ENCODE measurements at places on chromosomes 16 and 17.

GRCh38 chr16:1794908-1795666 lies 1.6 kb upstream of the IGFALS start:
- no peak for DNase-seq

DNA sequence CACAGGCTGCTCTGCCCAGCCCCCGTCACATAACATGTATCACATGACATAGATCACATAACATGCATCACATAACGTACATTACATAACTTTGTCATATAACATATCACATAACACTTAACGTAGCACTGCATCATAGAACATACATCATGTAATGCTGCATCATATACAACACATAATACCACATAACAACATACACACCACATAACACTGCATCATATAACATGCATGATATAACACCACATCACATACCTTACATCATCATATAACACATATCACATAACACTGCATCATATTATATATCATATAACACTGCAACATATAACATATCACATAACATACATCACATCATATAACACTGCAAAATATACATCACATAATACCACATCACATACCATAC lies 83.8 kb downstream of the AXIN2 start:
- DNase-seq: no peak

DNA sequence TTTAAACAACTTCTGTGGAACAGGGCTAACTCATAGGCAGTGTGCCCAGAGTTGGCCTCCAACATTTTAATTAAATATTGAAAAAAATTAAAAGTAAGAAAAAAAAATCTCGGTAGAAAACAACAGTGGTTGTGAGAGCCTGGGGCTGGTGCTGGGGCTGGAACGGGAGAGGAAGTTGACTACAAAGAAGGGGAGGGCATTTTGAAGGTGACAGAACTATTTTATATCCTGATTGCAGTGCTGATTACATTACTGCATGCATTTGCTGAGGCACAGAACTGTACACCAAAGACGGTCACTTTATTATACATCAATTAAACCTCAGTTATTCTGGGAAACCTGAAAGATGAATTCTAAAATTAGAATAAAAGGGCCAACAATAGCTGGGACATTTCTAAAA lies 142.5 kb downstream of the PARN start:
- DNase-seq: no peak

DNA sequence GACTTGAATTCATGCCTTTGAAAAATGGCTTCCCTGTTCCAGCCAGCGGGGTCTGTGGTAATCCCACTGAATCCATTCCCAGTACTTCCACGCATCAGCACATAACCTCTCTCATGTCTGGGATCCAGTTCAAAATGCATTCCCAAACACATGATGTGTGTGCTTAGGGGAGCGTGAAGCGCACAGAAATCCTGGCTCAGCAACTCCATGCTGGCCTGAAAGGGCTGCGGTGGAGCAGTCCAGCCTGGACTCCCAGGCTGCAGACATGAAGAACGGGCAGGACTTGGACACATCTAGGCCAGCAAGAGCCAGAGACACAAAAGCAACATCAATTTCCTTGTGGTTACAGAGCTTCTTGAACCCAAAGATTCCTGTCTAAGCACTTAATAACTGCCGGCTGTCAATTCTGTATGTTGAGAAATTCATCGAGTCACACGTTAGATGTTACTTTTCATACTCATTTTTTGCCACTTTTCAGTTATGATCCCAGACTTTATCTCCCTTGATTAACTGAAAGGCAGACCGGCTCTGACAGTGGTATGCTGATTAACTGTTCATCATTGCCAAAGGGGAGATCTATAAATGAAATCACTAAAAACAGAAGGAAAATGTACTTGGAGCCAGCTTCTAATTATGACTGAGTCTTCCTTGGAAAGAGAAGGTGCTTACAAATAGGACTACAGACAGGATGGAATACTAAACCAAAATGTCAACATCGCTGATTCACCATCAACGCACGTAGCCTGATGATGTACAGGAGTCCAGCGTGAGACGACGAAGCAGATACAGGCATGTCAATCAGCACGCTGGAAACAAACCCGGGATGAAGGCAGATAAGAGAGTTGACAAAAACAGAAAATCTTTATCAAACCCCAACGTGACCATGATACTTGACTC lies 23.0 kb downstream of the NSMCE1 start:
- DNase-seq: peak; percentile 79

DNA sequence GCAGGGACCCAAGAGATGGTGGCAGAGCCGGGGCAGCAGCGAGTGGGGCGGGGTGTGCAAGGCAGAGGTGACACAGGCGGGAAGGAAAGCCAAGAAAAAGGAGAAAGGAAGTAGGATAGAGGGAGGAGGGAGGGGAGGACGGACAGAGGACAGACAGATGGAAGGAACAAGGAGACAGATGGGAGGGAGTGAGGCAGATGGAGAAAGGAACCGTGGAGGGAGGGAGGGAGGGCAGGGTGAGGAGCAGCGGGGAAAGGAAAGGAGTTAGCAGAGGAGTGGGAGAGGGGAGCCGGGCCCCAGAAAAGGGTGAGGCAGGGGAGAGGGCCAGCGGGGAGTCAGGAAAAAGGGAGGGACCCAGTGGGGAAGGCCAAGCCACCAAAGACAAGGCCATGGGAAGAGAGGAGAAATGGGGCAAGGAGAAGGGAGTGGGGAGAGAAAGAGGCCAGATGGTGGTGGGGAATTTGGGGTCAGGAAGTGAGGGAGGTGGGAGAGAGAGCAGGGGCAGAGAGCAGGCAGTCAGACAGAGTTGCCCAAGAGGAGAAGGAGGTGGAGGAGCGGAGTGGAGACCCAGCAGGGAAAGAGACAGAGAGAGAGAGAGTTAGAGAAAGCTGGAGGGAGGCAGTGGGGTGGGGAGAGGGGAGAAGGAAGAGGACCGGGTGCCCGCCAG lies 13.2 kb upstream of the ASGR1 start:
- no peak for DNase-seq

GRCh38 chr17:66379996-66380395 lies 77.6 kb downstream of the PRKCA start:
- DNase-seq: peak; percentile 61

DNA sequence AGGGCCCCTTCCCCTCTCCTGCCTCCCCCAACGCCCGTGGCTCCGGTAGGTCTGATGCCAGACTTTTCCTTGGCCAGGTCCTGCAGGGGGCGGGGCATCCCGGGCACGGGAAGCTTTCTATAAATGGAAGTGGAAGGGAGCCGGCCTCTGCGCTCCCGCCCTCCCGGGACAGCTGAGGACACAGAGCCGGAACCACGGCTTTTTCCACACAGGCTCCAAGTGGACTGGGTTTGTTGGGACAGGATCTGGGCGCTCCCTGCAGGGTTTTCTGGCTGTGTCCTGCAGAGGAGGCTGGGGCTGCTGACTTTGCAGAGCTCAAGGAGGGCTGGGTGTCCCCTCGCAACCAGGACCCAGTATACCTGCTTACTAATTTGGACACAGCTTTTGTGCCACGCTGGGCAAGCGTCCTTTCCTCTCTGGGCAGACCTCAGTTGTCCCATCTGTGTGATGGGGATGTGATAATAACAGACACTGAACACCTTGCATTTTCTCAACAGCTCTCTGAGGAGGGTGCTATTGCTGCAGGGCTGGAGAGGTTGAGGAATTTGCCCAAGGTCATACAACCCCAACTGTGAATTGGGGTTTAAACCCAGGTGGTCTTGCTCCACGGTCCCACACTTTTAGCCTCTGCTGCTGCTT lies 1.8 kb downstream of the TNS4 start:
- peak; percentile 69 for DNase-seq

All from fibroblast of skin of right biceps (primary cell).